ENCODE measurements at places on chromosomes 11 and 22.

- no peak for ATAC-seq
These were observed 109.2 kb upstream of the GAL start for GRCh38 chr11:68575025-68575665.

DNA sequence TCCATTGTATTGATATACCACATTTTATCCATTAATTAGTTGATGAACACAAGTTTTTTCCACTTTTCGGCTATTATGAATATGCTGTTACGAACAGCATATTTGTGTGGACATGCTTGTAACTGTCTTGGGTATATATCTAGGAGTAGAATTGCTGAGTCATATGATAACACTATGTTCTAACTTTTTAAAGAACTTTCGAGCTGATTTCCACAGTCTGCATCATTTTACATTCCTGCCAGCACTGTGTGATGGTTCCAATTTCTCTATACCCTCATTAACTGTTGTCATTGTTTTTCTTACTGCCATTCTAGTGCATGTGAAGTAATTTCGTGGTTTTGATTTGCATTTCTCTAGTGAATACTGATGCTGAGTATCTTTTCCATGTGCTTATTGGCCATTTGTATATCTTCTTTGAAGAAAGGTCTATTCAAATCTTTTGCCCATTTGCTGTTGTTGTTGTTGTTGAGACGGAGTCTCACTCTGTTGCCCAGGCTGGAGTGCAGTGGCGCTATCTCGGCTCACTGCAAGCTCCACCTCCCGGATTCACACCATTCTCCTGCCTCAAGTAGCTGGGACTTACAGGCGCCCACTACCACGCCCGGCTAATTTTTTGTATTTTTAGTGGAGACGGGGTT is 7.4 kb upstream of the RCE1 start:
- ATAC-seq: no peak

GRCh38 chr22:39176143-39176713 is 23.7 kb upstream of the CBX7 start:
- peak; percentile 56 for ATAC-seq

GRCh38 chr22:31084811-31085492 is 3.8 kb downstream of the SMTN start:
- peak; percentile 81 for ATAC-seq

DNA sequence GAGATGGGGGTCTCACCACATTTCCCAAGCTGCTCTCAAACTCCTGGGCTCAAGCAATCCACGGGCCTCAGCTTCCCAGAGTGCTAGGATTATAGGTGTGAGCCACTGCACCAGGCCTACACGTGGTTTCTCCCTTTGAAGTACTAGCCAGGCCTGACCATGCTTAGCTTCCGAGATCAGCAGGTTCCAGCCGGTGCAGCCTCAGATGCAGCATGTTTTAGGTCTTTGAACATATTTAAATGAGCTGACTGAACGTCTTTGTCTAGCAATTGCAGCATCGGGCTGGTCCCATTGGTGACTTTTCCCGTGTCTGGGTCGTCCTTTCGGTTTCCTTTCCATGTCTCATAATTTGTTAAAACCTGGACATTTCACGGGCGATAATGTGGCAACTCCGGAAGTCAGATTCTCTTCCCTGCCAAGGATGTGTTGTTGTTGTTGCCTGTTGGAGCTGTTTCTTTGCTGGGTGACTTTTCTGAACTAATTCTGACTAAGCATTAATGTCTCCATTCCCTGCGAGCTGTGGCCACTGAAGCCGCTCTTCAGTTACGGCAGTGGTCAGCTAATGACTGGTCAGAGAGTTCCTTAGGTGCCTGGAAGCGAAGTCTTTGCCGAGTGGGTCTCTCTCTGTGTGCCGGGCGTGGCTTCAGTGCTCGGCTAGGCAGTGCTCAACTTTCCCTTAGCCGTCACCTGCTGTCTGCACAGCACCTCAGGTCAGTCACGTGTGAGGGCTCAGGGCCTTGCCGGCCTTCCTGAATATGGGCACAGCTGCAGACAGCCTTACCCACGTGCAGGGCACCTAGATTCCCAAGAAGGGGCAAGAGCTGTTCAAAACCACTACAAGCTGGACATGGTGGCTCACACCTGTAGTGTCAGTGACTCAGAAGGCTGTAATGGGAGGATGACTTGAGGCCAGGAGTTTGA is 3.8 kb upstream of the CYP2D6 start:
- ATAC-seq: no peak

GRCh38 chr22:21693333-21693998 is 27.7 kb downstream of the PPIL2 start:
- no peak for ATAC-seq

DNA sequence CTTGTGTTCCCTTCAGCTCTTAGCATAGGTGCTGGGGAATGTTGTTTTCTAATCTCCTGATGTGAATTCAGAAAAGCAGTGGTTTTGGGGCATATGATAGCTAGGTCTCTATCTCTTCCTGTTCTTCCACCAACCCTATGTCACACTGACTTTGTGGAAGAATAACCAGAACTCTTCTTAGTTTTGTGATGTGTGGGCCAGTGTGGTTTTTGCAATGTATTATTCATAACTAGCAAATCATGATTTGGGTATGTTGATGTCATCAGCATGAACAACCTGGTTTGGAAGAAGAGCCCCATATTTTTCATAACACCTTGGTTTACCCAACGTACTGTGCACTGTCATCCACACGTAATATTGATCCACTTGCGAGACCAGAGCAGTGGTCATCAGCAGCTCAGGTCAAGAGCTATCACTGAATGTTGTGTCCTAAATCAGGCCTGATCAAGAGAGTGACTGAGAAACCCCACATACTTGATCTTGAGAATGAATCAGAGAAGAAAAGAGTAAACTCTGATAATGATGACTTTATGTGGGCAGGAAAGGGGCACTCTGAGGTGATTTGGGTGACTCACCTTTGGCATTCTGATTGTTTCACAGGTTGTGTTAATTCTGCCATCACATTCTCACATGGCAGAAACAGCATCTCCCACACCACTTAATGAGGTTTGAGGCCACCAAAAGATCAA is 19.4 kb upstream of the MS4A6E start:
- no peak for ATAC-seq

- ATAC-seq: peak; percentile 30
These were observed at the start of gene FAM180B for GRCh38 chr11:47586098-47586855. TSS of gene FAM180B (plus strand) at chr11:47586678. CDS start at chr11:47586769, 91 bp downstream.

DNA sequence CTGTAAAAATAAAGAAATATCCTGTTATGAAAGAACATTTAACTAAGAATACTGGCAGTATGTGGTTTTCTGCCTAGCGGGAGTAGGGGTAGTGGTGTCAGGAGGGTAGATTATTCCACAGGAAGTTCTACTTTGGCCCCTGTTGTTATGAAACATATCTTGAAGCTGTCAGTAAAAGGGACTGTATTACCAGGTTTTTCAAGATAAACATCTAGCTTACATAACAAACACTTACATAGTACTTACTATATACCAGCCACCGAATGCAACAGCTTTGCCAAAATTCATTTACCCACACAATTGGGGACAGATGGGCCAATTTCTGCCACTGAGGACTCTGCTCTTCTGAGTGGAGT is 3.7 kb downstream of the TMEM123 start:
- ATAC-seq: no peak

DNA sequence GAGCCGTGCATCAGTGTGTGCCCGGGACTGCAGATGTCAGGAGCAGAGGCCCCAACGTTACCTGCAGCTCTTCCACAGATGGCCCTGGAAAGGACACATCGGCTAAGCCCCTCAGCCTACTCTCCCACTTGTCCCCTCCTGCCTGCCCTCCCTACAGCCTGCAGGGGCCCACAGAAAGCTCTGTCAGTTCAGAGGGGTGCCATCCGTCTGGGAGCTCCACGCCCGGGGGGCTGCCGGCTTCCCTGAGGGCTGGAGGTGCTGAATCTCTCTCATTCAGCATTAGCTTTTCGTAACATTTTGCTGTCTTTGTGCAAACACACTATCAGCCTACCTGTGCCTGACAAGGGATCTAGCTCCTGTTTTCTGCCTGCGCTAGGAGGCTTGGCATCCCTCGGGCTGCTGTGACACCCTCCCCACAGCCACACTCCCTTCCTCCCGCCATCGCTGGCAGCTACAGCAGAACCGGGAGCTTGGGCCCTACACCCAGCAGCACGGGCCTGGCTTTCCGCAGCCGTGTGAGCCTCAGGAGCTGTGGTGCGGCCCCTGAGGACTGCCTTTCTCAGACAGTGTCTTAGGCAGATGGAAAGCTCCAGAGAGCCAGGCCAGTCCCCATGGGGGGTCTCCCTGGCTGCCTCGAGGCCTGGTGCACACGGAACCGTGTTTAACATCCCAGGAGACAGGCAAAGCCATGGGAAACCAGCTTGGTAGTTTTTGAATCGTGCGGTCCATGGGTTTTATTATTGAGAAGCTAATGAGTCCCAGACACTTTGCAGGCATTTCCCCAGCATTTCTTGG is 198.3 kb upstream of the B3GAT1 start:
- ATAC-seq: no peak

- no peak for ATAC-seq
These were observed 151.3 kb downstream of the CEP164 start for GRCh38 chr11:117478926-117479325.

DNA sequence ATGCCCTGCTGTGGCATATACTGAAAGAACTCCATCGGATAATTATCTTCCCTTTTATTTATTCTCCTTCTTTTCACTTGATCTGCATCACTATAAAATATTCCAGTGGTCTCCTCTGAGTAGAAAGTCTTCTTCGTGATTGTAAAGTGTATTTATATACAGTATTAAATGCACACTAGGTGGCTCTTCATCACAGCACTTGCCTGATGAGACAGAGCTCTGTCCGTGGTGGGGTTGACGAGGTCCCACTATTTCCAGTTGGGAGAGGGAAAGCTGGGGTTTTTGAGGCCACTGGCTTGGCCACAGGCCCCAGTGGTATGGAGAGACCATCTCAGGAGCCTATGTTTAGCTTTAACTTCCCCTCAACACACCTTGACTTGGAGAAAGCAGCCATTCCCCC is 31.6 kb upstream of the ZBTB16 start:
- no peak for ATAC-seq

DNA sequence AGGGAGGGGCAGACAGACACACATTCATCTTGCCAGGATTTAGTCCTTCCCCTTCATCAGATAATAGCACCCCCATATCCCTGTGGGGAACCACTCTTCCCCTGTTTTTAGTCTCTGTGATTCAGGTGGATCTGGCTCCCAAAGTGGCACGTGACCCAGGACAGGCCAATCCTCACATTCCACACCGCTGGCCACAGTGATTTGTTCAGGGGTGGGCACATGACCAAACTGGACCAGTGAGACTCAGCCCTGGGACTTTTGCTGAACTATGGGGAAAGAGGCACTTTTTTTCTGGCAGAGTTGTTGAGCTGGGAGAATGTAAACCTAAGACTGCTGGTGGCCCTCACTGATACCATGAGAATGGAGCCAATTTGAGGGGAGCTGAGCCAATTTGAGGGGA is 19.1 kb upstream of the KCNJ11 start:
- ATAC-seq: no peak

GRCh38 chr11:10333490-10333889 is 28.6 kb downstream of the ADM start:
- no peak for ATAC-seq

- ATAC-seq: no peak
These were observed 39.0 kb downstream of the CSNK2A3 start for GRCh38 chr11:11313902-11314692.

- no peak for ATAC-seq
These were observed 34.2 kb upstream of the VPREB1 start for GRCh38 chr22:22210375-22210774.

DNA sequence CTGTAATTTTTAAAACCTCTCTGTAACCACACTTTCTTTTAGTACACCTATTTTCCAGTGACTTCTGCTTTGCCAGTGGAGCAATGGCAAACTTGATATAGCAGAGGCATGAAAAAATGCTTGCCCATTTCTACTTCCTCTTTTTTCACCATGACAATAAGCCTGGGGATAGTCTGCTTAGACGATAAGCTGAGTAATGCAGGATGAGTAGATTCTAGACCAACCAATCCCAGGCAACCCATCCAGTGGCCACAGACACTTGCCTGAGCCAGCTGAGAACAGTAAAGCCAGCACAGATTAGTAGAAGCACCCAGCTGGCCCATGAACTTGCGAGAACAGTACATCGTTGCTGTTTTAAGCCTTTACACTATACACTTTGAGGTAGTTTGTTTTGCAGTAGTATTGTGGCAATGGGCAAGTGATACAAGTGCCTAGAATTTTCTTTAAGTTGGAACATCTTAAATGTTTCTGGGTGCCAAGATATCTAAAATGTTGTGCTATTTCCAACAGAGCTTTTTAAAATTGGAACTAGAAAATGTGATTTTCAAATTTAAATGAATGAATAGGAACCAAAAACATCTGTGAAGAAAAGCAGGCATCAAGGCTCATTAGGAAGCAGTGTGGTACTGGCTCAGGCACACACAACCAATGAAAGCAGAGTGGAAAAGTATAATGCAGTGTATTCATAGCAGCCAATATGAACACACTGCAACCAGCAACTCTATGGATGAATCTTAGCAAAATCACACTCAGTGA is 37.7 kb downstream of the DDI1 start:
- peak; percentile 59 for ATAC-seq

DNA sequence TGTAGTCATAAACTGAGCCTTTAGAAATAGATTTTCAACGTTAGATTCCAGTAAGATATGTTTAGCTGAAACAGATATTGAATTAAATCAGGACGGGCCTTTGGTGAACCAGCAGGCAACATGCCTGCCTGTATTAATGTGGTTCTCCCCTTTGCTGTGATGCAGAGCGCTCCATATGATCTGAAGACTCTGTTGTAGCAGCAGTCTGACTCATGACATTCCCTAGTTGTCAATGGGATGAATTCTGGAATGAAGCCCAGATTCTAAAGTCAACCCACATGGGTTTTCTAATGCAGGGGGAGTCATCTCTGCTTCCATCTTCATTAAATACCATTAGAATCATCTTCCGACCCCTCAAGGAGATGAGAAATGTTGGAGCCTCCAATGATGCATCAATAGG is 864.5 kb downstream of the NTM start:
- ATAC-seq: no peak

- ATAC-seq: no peak
These were observed 6.5 kb downstream of the DGAT2 start for GRCh38 chr11:75775056-75775455.

- no peak for ATAC-seq
These were observed 1.4 kb downstream of the KDELR3 start for GRCh38 chr22:38469306-38469781.

DNA sequence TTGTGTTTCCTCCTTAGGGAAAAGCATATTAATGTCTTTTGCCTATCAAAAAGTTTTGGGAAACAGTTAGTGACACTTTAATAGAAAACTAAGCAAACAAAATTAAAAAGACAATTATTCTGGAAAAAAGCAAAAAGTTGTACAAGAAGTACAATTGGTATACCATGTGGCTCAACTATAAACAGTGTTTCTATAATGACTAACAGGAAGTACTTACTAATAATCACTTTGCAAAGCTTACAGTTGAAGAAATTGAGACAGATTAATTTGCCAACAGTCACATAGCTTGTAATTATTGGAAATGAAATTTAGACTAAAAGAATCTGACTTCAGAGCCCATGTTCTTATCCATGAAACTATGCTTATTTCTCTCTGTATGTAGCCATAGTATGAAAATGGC is 24.7 kb downstream of the PPME1 start:
- ATAC-seq: no peak

- no peak for ATAC-seq
These were observed 86.5 kb upstream of the CLDN5 start for GRCh38 chr22:19610518-19611253.

- ATAC-seq: no peak
These were observed 20.6 kb upstream of the DAGLA start for GRCh38 chr11:61659413-61660196.
